ENCODE measurements at places on chromosomes 5 and 9. TPM values are rescaled to one million over a fixed set of nuclear protein-coding genes. Genes with fewer than 3 reads are reported as not detected.

- DNase-seq, result no peak
Observed at GRCh38 chr9:130938652-130939404, at the start of gene FIBCD1. Gene FIBCD1, minus strand, starts transcription at chr9:130939247. Its CDS starts 640 bp downstream, at chr9:130938607.

IL4 gene
- total RNA-seq, result not detected

DNA sequence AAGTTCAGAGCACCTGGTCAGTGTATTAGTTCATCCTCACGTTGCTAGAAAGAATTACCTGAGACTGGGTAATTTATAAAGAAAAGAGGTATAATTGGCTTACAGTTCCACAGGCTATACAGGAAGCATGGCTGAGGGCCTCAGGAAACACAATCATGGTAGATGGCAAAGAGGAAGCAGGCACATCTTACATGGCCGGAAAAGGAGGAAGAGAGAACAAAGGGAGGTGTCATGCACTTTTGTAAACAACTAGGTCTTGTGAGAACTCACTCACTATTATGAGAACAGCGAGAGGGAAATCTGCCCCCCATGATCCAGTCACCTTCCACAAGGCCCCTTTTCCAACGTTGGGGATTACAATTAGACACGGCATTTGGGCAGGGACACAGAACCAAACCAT, 28.8 kb upstream of the CAVIN4 start:
- DNase-seq, result peak; percentile 94

SPATA31A5 gene
- not detected for total RNA-seq

GKAP1 gene
- 2.7 TPM for total RNA-seq

CKS2 gene
- total RNA-seq, result 275 TPM

SLC25A2 gene
- 0.32 TPM for total RNA-seq

PGM5 gene
- 0.26 TPM for total RNA-seq

- DNase-seq, result no peak
Observed at GRCh38 chr5:157193699-157194424, 13.2 kb downstream of the ITK start.

BARHL1 gene
- not detected for total RNA-seq

GRCh38 chr9:83334320-83334719, 203.9 kb downstream of the FRMD3 start:
- peak; percentile 35 for DNase-seq

DNA sequence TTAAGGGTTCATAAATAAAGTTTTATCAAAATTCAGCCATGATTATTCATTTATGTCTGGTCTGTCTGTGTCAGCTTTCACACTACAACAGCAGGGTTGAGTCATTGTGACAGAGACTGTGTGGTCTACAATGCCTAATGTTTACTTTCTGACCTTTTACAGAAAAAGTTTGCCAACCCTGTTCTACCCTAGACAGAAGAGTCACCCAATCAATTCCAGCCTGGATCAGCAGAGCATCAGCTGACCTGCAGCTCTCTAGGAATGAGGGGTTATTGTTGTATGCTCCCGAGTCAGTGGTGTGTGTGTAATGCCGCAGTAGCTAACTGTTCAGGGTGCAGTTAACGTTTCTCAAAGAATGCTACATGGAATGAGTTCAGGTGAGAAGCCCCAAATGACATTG, 87.3 kb downstream of the HRH2 start:
- no peak for DNase-seq

PAEP gene
- not detected for total RNA-seq

GRCh38 chr9:109520475-109521132, 22.5 kb upstream of the PTPN3 start:
- peak; percentile 37 for DNase-seq

DNA sequence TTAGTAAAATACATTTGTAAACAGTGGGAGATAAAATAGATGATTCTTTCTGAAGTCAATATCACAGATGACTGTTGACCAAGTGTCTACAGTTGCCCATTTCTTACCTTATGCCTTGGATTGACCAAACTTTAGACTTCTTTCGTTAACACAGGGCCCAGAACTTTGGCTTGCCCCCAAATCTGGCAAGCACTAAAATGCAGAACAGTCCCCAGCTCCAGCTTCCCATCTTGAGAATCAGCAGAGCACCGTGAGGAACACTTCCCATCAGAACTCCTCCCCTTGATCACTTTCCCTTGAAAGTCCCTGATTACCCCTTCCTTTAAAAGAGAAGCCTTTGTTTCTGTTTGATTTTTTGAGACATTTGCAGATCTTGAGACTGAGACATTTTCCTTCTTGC, 1039.9 kb downstream of the TLE1 start:
- no peak for DNase-seq

Measured in pulmonary artery endothelial cell (primary cell).